SJCRH30 (cell line): ENCODE measurements at places on chromosomes 4 and X. TPM values are rescaled to one million over a fixed set of nuclear protein-coding genes. Genes with fewer than 3 reads are reported as not detected.

ASMT gene
- not detected in 2 replicates for total RNA-seq

KCNE5 gene
- 0.10 and 0.12 TPM in 2 replicates for total RNA-seq

HSFX2 gene
- not detected in 2 replicates for total RNA-seq

HDX gene
- total RNA-seq = 15.9 and 19.9 TPM in 2 replicates

RFC1 gene
- 70.1 and 77.8 TPM in 2 replicates for total RNA-seq

MID2 gene
- 2.0 and 3.9 TPM in 2 replicates for total RNA-seq

PPP1R3F gene
- 1.6 and 1.9 TPM in 2 replicates for total RNA-seq
